Caki2 (cell line): ENCODE measurements at places on chromosomes 13 and 19.
A peak's percentile ranks its signal among the peaks of the same experiment; 100 is the strongest.

DNA sequence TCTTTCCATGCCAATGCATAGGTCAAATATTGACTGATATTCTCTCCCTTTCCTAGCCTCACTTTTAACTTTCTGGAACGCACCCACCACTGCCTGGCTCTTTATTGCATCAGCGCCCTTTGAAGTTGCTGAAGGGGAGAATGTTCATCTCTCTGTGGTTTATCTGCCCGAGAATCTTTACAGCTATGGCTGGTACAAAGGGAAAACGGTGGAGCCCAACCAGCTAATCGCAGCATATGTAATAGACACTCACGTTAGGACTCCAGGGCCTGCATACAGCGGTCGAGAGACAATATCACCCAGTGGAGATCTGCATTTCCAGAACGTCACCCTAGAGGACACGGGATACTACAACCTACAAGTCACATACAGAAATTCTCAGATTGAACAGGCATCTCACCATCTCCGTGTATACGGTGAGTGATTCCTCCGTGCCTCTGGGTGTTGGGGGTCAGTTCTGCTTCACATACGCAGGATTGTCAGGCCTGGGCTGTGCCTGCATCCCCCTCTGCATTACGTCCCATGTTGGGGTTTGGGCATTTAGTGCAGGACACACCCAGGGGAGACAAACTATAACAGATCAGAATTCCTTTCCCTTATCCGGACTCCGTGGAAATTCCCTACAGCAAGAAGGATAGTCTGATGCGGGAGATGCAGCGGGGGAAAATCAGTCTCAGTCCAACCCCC lies 1.3 kb downstream of the CEACAM21 start:
- no peak for DNase-seq

DNA sequence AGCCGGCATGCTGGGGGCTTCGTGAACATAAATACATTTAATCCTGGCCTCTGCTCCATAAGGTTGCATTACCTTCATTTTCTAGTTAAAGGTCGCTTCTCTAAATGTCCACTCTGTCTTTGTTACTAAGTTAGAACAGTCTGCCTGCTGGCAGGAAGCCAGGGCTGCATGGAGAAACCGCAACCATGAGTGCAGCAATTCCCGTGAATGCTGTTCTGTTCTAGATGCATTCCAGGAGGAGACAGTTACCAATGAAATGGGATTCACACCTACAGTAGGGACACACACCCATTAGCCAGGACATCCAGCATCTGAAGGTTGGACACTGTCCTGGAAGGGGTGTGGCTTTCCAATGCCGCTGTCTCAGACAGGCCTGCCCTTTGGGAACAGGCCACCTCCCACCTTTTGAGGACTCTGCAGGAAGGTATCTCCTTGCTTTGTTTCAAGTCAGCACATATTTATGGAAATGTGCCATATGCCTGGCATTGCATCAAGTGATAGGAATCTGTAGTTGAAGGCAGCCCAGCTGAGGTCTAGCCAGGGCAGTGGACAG lies 129.7 kb downstream of the SLC7A1 start:
- peak; percentile 38 for DNase-seq

GRCh38 chr13:99805361-99805760 lies 166.2 kb downstream of the ZIC5 start:
- DNase-seq, result no peak

DNA sequence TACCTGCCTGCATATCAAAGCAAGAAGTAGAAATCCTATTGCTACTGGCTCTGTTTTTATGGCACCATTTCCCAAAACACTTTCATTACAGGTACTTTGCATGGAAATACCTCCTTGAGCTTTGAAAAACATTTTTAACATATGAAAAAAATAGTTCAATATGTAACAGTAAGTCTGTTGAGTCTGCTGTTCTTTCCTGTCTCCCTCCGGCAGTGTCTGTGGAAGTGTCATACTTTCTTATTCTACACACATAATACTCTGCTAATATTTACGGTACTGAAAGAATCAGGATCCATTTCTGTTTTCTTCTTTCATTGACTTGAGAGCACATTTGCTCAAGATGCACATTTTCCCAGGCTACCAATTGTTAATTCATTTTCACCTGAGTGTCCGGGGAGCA lies 8.2 kb upstream of the SERTM1 start:
- no peak for DNase-seq

DNA sequence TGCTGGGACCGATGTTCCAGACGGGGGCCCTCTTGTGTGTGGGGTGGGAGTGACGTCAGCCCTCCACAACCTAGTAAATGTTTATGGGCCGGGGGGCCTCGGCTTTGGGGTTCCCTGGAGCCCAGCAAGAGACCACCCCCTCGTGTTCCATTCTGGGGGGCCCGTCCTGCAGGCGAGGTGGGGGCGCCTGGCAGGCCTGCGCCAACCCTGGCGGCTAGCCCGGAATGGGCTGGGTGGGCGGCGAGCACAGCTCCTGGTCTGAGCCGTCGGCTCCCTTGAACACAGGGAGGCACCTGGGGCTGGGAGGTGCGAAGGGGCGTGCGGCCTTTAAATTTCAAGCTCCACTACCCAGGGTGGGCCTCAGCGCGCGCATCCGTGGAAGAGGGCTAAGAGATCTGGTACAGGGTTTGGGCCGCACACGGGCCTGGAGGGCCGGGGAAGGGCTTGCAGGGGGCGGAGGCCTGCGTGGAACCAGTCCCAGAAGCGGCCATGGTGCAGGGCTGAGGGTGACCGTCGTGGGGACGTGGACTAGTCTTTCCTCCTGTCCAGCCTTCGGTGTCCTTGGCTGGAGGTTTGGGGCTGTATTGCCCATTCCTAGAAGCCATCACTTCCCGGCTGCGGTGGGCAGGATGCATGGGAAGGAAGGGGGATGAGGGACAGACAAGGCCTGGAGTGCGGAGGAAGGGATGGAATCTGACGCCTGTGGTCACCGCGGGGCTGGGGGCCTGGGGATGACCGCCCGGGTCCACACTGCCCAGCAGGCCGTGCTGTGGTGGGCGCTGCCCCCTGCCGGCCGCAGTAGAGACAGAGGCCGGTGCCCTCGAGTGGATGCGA lies 11.4 kb downstream of the NDUFA11 start:
- DNase-seq, result peak; percentile 19

DNA sequence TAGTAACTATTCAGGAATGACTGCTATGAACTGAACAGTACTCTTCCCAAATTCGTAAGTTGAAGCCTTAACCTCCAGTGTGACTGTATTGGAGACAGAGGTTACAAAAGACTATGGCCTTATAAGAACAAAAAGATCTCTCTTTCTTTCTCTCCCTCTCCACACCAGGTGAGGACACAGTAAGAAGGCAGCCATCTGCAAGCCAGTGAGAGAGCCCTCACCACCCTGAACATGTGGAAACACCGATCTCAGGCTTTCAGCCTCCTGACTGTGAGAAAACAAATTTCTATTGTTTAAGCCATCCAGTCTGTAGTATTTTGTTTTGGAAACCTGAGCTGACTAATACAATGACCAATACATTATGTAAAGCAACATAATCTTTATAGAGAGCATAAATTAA lies 888.9 kb downstream of the SLITRK1 start:
- no peak for DNase-seq

- no peak for DNase-seq
Measured at GRCh38 chr19:18283338-18283737, 1.9 kb upstream of the JUND start.

DNA sequence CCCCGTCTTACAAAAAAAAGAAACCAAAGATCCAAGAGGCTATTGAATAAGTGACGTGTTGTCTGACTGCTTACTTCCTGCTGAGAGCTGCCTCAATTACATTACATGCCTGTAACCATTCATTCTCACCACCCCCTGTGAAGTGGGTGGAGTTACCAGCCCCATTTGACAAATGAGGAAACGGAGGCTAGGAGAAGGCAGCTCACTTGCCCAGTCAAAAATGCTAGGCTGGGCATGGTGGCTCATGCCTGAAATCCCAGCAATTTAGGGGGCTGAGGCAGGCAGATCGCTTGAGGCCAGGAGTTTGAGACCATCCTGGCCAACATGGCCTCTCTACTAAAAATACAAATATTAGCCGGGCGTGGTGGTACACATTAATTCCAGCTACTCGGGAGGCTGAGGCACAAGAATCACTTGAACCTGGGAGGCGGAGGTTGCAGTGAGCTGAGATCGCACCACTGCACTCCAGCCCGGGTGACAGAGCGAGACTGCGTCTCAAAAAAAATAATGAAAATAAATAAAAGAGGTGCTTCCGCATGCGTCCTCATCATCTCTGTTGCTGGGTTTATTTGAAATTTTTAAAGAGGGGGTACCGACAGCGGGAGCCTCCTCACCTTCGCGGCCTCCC lies 499 bp downstream of the LSM7 start:
- peak; percentile 67 for DNase-seq

GRCh38 chr19:7500811-7501450 lies 12.1 kb upstream of the PEX11G start:
- no peak for DNase-seq

GRCh38 chr13:28406733-28407266 lies 88.1 kb downstream of the FLT1 start:
- no peak for DNase-seq

GRCh38 chr13:101416181-101417042 lies at the start of gene NALCN:
Gene NALCN (minus strand): TSS chr13:101416508. CDS start chr13:101399126, 17,382 bp downstream.
- DNase-seq, result peak; percentile 33

GRCh38 chr19:19591133-19591825 lies 27.2 kb downstream of the PBX4 start:
- peak; percentile 80 for DNase-seq

- DNase-seq, result no peak
Measured at GRCh38 chr19:51803519-51803918, 8.6 kb downstream of the FPR3 start.

- DNase-seq, result no peak
Measured at GRCh38 chr19:41533671-41534215, 42.2 kb upstream of the CEACAM21 start.

DNA sequence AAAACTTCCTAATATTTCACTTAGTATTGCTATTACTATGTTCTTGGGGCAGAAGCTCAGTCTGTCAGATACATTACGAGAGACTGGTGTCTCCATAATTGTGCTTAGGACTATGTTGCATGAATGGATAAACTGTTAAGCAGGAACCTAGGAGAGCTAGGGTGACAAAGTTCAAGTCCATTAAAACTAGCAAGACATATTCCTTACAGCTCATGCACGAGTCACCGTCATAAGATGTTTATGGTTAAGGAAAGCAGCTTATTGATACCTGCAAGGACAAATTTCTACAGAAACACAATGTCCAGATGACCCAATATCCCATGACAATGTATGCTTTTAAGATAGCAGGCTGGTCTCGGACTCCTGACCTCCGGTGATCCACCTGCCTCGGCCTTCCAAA lies 5.7 kb upstream of the ZNF813 start:
- no peak for DNase-seq

GRCh38 chr19:47243776-47244547 lies 12.4 kb upstream of the CCDC9 start:
- DNase-seq, result peak; percentile 98

- DNase-seq, result peak; percentile 83
Measured at GRCh38 chr19:3387645-3388589, 21.5 kb downstream of the NFIC start.

DNA sequence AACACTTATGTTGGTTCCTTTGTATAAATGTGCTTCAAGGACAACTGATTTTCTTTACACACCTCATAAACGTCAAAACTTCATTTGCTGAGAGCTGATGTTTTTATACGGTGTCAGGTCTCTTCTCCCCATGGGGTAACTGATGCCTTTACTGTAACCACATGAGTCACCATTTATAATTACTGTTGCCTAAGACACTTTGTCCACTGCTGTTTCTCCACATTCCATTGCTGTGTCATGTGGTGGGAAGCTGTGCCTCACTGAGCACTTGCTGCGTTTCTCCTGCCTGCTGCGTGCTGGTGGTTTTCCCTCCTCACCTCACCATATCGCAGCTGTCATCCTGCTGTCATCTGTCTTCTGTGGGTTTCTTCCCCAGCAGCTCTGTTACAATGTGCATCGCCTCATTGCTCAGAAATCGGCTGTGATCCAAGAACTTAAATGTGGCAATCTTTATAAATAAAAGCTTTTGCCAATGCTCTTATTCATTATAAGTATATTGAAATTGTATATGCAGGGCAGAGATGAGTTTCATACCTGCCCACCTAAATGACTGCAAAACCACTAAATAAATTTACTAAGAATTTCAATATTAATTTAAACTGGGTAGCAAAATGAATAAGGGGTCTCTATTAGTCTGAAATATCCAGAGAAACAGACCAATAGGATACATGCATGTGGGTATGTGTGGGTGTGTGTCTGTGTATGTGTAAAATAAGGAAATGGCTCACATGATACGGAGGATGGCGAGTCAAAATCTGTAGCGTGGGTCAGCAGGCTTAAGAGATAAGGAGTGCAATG lies 547.0 kb upstream of the SLITRK5 start:
- peak; percentile 97 for DNase-seq

- DNase-seq, result no peak
Measured at GRCh38 chr13:110328573-110328972, 21.5 kb downstream of the COL4A2 start.

DNA sequence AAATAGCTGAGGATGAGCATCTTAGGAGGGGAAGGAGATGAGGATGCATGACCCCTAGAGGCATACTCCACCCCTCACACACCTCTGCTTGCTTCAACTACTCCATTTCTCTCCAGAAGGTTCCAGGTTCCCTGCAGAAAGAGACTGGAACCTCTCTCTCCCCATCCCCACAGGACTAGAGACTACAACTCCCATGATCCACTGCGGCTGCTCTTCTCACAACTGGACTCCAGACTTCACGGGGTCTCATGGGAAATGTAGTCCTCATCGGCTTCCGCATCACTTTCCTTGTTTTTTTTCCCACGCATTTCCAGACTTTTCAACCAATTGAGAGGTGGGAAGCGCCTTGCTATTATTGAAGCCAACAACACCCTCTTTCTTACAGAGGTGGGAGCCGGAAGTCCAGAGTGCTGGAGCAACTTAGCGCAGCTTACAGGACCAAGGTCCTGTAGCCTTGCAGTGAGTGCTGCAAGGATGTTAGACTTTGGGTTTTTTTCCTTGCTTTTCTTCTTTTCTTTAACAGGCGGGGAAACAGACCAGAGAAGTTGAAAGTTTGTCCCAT lies 13.9 kb upstream of the CACNG6 start:
- peak; percentile 81 for DNase-seq

DNA sequence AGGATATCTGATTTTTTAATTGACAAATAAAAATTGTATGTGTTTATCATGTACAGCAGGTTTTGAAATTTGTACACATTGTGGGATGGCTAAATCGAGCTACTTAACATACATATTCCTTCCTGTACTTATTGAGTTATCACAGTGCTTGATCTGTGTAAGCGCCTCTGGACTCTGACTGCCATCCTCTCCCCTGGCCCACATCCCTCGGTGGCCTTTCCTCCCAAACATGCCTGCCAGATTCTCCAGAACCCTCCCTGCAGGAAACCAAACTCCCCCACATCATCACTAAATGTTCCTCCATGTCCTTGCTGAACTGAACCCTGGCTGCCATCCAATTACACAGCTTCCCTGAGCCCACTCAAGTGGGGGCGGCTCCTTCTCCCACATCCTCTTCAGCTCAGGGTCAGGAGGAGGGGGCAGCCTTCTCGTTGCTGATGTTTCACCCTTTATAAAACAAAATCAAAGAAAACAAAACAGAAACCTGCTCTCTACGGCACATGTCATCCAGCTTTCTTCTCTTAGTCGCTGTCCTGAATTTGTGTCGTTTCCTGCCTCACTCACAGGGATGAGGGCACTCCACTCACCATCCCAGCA lies 97.1 kb upstream of the SPATA13 start:
- DNase-seq, result no peak

- DNase-seq, result no peak
Measured at GRCh38 chr13:40383885-40384284, 282.6 kb downstream of the FOXO1 start.
